ENCODE measurements at places on chromosomes 16 and 17. TPM values are rescaled to one million over a fixed set of nuclear protein-coding genes. Genes with fewer than 3 reads are reported as not detected.
A peak's percentile ranks its signal among the peaks of the same experiment; 100 is the strongest.

- no peak for DNase-seq
Measured at GRCh38 chr16:56859636-56860035, 5.4 kb upstream of the SLC12A3 start.

GRCh38 chr17:74937064-74938051 is 1.7 kb downstream of the OTOP3 start:
- DNase-seq = no peak

BCAR1 gene
- 125 TPM for total RNA-seq

DNA sequence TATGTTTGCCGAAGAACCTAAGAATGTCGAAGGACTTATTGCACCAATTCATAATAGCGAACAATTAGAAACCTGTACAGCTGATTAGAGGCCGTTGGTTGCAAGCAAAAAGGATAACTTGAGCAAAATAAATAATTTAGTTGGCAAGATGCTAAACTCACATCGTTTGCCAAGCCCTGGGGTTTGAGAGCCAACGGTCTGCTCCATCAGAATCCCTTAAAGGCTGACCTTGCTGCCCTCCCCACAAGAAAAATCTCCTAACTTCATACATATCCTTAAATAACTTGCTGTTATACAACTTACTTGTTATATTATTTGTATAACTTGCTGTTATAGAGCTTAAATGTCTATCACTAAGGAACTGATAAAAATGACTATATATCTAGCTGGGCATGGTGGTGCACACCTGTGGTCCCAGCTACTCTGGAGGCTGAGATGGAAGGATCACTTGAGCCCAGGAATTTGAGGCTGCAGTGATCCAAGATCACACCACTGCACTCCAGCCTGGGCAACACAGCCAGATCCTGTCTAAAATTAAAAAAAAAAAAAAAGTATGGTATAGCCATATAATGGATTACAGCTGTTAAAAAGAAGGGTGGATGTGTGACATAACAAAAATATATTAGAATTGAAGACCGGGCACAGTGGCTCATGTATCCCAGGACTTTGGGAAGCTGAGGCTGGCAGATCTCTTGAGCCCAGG is 1.9 kb upstream of the TRIM37 start:
- DNase-seq = no peak

- DNase-seq = no peak
Measured at GRCh38 chr16:14301169-14302030, 230.3 kb downstream of the MRTFB start.

GDPD3 gene
- not detected for total RNA-seq

GRCh38 chr17:63682441-63682840 is 17.5 kb downstream of the LIMD2 start:
- no peak for DNase-seq

ZPBP2 gene
- not detected for total RNA-seq

- no peak for DNase-seq
Measured at GRCh38 chr16:8346294-8346693, 244.0 kb downstream of the TMEM114 start.

DNA sequence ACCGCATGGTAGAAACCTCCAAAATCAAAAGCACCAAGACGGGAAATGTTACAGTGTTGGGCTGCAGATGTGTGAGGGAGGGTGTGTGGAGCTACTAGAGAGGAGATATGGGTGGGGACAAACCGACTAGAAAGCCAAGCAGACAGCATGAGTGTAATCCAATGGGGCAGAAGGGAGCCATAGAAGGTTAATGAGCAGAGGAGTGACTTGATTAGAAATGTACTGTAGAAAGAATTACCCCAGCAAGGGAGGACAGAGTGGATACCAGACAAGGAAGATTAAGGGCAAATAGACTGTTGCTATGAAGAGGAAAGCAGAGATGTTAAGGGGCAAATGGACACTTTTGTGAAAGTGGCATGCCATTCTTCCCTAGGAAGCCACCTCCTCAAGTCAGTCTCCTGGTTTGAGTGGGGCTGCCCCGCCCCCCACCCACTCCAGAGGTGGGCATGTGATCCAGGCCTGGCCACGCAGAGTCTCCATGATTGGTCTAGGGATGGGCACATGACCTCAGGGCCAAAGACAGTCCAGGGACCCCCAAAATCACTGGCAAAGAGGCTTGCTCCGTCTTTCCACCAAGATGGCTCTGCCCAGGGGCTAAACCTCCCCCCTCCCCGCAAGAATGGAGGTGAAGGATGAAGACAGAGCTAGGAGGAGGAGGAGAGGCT is 4.3 kb downstream of the COTL1 start:
- no peak for DNase-seq

DNA sequence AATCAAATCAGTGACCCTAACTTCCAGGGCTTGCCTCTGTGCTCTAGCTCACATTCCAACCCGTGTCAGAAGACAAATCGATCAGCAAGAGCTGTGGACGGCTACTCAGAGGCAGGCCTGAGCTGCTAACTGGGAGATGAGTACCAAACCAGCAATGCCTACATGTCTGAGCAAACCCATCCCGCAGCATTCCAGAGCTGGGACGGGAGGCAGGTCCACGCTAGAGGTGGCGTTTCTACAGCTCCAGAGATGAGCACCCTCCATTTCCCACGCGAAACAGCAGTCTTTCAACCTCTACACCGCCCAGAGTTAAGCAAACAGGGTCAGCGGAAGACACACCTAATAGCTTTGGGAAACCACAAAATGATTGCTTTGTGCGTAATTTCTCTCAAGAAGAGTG is 6.5 kb downstream of the NXN start:
- no peak for DNase-seq

DNA sequence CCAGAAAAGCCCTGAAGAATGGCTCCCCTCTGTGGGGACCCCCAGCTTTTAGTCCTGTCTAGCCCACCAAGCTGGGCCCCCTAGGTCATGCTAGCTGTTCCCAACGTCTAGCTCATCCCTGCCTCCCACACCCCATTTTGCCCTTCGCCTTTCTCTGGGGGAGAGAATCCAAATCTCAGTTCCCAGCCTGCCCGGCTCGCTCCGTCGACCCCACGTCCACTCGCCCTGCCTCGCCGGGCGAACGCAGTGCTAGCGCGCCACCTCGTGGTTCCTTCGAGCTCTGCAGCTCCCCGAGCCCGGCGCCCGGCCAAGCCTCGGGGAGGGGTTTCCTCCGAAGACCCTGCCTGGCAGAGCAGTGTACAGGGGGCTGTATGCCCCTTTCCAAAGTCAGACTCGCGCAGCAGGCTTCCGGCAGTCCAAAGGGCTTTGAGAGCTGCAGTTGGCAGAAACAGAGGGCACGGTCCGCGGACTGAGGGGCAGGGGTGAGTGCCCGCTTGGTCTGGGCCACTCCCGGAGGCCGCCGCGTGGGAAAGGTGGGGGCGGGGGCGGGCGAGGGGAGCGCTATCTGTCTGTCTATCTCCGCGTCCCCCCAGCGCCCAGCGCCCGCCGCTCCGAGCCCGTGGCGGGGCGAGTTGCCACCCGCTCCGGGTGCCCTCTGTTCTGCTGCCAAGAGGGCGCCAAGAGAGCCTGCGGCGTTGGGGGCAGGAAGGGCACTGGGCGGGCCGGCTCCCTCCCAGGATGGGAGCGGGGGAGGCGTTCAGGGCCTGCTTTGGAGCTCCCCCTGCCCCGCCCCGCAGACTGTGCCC is 1.7 kb upstream of the DLX3 start:
- DNase-seq = no peak

GRCh38 chr17:67733449-67733848 is 15.7 kb downstream of the NOL11 start:
- DNase-seq = no peak

KRT39 gene
- total RNA-seq = not detected

GRCh38 chr17:49691677-49692191 is 13.8 kb upstream of the SPOP start:
- DNase-seq = no peak

ZFHX3 gene
- 7.2 TPM for total RNA-seq

GRCh38 chr17:55776271-55776670 is 25.4 kb downstream of the PCTP start:
- no peak for DNase-seq

GRCh38 chr17:263773-264172 is 82.3 kb upstream of the DOC2B start:
- DNase-seq = no peak

NXPH3 gene
- 0.07 TPM for total RNA-seq

CIBAR2 gene
- total RNA-seq = not detected

- no peak for DNase-seq
Measured at GRCh38 chr17:40063187-40063771, 514 bp downstream of the THRA start.

- no peak for DNase-seq
Measured at GRCh38 chr16:25114121-25114520, 2.6 kb downstream of the LCMT1 start.

GRCh38 chr17:4591529-4591928 is 7.2 kb downstream of the SMTNL2 start:
- DNase-seq = no peak

DNA sequence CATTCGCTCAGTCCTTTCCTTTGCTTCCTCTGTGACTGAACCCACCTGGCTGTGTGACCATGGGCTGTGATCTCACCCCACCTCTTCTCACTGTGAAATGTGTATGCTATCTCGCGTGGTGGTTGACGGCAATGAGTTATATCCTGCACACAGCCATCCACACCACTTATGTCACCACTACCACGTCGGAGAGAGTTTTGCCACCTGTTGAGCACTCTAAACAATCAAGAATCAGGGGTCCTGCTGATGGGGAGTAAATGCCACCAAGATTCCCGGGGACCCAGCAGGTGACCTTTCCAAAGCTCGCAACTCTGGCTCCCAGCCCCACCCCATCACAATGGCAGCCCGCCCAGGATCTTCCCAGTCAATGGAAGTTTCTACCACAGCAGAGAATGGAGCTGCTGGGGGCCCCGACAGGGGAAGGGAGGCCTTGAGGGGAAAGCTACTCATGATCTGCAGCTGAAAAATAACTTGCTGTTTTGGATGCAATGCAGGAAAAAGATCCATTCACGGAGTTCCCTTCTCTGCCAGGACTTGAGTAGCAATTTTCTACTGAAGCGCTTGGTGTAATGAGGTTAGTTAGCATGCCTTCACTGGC is 26.2 kb upstream of the RCVRN start:
- DNase-seq = no peak

DNA sequence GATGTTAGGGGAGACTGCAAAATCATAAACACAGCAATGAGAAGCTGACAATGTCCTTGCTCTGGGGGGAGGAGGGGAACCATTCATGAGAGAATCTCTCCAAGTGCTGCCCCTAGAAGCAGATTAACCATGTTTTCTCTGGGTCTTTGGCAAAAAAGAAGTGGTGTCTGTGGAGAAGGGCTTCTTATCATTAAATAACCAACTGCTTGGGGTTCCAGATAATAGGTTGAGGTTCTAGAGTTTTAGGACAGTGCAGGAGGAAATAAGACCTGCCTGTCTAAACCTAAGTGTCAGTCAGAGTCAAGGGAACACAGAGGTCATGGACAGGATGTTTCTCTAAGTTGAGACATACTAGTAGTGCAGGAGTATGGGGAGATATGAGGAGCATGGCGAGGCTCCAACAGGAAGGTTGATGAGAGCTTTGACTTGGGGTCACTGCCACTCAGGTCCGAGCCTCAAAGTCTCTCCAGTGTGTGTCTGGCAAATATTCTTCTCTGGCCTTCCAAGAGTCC is 5.1 kb upstream of the ANKS4B start:
- no peak for DNase-seq

- no peak for DNase-seq
Measured at GRCh38 chr16:57446531-57447185, 527 bp downstream of the CIAPIN1 start.

- no peak for DNase-seq
Measured at GRCh38 chr17:305090-305976, 47.3 kb downstream of the RPH3AL start.

PRRT2 gene
- 0.35 TPM for total RNA-seq

DNA sequence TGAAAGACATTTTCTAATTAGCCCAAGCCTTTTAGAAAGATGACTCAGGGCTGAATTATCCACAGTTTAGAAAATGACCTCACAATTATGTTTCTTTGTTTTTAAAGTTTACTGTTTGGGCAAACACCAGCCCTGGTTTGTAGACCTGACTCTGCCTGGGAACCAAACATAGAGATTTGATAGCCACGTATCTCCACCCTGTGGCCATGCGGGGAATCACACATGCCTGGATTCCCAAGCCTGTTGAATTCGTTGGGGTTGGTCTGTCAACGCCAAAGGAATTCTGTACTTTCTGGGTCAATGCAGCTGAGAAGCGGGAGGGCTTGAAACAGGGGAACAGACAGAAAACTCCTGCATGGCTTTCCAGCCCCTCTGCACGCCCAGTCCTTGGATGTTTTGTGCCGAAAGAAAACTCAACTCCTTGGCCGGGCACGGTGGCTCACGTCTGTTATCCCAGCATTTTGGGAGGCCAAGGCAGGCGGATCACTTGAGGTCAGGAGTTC is 26.9 kb downstream of the CD300A start:
- DNase-seq = peak; percentile 64

DNA sequence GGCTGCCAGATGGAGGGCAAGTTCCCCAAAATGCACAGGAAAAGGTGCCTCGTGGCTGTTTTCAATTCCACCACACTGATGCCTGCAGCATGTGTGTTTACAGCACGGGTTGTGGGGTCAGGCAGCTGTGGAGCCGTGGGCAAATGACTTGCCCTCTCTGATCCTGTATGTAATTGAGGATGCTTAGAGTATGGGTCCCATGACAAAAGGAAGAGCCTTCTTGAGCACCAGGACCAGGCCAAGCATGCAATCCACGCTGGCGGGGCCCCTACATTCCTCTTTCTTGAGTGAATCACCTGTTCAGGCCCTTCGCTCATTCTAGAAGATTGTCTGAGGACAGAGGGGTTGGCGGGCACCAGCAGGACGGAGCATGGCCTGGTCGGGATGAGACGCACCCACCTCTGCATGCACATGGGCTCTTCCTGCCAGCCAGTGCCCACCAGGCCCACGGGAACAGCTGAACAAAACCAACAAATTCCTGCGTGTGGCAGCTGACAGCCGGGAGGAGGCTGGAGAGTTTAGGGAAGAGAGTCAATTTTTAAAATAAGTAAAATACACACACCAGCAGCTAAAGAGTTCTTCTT is 1.4 kb upstream of the CTRB2 start:
- DNase-seq = no peak

NPIPB2 gene
- total RNA-seq = 0.36 TPM

DNA sequence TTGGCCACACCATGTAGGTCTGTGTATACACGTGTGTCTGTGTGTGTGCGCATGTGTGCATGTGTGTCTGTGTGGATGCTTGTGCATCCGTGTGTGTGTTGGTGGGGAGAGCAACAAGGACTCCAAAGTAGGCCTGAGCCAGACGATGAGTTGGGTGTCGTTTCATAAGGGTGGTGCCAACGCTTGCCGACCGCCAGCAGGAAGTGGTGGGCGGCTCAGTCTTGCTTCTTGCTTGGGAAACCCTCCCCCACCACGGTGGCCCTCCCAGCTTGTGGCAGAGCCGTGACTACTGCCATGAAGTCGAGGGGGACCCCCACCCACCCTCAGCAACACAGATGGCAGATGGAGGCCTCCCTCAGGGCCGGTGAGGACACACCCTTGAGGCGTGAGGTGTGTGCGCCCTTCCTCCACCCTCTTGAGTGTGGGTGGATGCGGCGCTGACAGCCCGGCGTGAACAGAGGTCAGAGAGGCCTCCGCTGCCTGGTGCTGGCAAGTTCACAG is 17.5 kb downstream of the SBK1 start:
- no peak for DNase-seq

GRCh38 chr17:66580184-66580955 is 254.5 kb upstream of the CACNG5 start:
- DNase-seq = peak; percentile 25

GRCh38 chr16:57115514-57116182 is 23.3 kb downstream of the CPNE2 start:
- no peak for DNase-seq
